ENCODE measurements at places on chromosomes 7 and 10.

- no peak for DNase-seq
These were observed 14.2 kb downstream of the IGF2BP3 start for GRCh38 chr7:23456093-23456492.

GRCh38 chr7:141366091-141366621, 185.1 kb upstream of the AGK start:
- DNase-seq, result no peak

DNA sequence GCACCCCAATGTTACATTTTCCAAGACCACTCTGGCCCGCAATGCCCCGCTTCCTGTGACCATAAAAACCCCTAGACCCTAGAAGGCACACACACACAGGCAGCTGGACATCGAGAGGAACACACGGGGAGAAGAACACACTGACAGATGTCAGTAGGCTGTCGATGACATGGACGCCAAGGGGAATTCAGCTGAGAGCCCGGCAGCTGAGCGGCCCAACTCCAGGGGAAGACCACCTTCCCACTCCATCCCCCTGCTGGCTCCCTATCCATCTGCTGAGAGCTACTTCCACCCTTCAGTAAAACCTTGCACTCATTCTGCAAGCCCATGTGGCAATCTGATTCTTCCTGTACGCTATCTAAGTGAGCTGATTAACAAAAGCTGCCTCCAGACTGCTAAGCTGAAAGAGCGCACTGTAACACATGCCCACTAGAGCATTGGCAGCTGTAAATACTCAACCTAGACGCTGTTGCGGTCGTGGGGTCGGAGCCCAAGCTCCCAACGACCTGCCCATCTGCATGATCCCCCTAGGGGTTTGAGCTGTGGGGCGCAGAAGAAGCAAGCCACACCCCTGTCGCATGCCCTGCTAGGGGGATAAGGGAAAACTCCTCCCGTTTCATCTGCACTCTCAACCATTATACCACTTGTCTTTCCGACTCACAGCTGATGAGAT, 843.6 kb upstream of the POT1 start:
- DNase-seq, result no peak

GRCh38 chr7:17298840-17299482, 509 bp downstream of the AHR start:
- DNase-seq, result peak; percentile 48

- no peak for DNase-seq
These were observed 659.6 kb downstream of the AUTS2 start for GRCh38 chr7:70257921-70258320.

GRCh38 chr10:30396293-30396692, 37.7 kb upstream of the MAP3K8 start:
- DNase-seq, result no peak

DNA sequence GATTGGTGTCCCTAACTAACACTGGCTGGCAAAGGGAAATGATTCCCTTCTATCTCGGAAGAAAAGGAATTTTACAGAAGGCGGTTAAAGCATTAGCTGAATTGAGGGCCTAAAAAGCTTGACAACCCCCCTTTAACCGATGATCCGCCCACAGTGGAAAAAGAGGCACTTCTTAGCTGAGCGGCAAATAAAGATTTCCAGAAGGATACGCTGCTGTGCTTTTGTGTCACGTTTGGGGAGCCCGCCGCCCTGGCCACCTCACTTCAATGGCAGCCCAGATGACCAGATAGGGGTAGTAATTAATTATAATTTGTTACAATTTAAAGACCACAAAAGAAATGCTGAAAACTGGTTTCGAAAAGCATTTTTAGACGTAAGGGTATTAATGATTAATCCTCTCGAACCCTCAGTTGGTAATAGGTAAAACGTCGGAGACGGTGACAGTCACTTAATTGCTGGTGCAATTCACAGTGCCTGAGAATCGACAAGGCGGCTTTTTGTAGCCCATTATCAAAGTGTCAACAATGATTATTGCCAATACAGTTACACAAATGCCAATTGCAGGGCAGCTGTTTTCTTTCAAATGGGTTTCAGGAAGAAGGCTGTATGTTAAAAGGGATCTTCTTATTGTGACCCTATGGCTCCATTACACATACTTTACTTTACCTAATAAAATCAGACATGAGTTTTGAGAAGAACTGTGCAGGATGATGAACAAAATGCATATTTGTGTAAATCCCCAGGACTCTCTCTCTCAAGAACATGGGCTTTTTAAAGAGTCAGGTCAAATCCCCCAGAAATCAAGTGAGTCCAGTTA, 154.1 kb downstream of the PIP4K2A start:
- DNase-seq, result no peak

DNA sequence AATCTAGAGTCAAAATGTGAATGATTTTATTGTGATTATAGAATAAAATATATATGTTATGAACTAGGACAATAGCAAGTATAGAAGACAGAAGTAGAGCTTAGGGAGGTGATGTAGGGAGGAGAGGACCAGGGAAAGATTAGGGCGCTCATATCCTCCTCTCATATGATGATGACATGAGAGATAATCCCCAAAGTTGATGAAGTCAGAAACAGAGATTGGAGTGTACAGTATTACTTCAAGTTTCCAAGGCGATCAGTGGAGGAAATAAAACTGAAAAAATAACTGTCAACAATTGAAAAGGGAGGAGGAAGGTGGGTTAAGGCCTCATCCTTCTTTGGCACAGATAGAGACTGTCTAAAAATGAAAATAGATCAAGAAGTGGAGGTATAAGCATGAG, 14.9 kb downstream of the MACROH2A2 start:
- DNase-seq, result no peak

- DNase-seq, result no peak
These were observed 8.4 kb upstream of the BMPR1A start for GRCh38 chr10:86747796-86748581.

- DNase-seq, result no peak
These were observed at the start of gene PHYHIPL for GRCh38 chr10:59176241-59177030. TSS of gene PHYHIPL (plus strand) at chr10:59176643. CDS start at chr10:59176854, 211 bp downstream.

DNA sequence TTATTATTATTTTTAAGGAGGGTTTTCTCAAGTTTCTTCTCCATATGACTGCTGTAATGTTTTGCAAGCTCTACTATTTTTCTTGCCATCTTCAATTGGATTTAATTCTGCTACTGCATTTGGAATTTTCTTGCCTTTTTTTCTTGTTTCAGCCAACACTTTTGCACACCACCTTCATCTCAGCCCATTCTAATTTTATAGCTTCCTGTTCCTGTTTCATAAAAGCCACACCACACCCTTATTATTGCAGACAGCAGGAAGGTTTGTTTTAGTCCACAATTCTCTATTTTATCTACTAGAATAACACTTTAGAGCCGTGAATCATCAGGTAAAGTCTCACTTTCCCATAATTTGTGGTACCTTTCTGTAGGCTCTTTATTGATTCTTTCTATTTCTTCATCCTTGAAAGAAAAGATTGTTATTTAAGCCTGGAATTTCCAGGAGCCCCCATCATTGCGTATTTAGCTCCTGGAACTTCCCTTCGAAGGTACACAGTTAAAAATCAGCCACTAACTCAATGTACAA, 209.3 kb upstream of the TBX20 start:
- no peak for DNase-seq

GRCh38 chr7:100678291-100678984, 4.9 kb downstream of the GNB2 start:
- no peak for DNase-seq

DNA sequence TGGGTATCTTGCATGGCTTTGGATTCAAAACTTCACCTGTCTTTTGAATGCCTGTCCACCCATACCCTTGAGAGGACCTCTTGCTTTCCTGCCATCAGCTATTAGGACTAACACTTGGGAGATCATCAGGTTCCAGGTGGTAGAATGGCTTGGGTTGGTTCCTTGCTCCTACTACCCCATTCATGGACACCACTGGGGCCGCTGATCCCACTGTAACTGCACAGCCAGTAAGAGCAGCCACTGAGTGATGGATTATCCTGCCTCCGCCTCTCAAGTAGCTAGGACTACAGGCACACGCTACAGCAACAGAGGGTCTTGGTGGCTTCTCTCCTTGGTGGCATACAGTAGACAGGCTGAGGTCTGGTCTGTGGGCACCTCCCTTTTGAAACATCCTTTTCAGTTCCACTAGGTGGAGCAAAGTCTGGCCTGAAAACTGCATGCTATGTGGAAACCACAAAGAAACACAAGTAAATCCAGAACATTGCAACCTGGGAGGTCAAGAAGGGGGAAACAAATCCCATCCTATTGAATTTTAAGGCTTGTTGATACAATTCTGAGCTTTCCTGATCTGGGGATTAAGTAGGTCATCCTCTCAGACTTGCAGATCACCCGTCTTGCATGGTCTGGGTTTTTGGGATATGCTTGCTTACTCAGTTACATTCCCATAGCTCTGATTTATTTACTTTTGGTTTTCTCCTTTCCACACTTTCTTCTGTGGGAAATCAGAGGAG, 9.4 kb downstream of the WBP1L start:
- no peak for DNase-seq

- DNase-seq, result no peak
These were observed 626.3 kb upstream of the POT1 start for GRCh38 chr7:125555916-125556315.

DNA sequence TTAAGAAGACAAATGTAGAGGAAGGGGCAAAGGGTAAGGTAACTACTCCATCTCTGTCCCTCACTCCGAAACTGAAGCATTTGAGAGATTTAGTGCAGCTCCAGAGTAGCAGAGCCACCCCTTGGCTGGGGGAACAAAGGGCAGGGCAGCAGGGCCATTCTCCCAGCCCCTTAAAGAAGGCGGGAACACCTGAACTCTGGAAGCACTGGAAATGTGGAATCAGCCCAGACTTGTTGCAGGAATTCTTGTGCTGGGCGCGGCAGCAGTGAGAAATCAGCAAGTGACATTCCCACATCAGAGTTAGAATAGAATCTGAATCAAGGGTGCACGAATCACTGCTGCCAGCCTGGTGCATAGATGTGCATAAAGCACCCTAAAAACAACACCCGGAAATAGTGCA, 34.4 kb upstream of the GRM8 start:
- DNase-seq, result no peak

GRCh38 chr7:90459888-90460287, 9.6 kb upstream of the PTTG1IP2 start:
- DNase-seq, result no peak

GRCh38 chr7:1169409-1170368, 9.7 kb upstream of the ZFAND2A start:
- peak; percentile 90 for DNase-seq

DNA sequence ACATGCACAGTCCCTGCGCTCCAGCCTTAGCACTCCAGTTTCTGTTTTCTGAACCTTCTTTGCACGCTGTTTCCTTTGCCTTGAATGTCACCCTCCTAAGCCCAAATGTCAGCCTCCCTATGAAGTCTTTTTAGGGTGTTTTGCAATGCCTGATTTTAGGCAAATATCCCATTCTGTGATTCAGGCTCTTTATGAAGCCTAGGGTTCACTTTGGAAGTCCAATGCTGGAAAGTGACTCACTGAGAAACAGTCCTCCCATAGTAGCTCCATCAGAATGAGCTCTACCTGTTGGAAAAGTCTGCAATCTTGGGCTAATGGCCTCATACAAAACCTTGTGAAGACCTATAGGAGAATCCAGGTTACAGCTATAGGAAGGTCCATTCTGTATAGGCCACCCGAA, 5.3 kb downstream of the LAMB4 start:
- no peak for DNase-seq

- DNase-seq, result no peak
These were observed 12.9 kb downstream of the EXOC4 start for GRCh38 chr7:133265821-133266220.

DNA sequence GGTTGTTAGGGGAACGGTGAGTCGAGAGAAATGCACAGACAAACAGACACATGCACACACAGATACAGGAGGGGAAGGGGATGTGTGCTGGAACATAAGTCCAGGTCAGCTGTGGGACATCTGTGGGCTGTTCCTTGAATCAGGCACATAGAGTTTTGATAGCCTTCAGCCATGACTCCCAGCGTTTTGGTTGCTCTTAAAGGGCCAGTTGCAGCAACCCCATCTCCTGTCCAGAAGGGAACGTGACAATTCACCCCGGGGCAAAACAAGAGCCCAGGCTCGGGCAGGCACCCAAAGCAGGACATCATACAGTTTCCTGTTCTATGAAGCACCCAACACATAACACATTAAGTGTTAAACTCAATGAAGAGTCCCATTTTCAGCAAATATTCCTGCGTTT, 9.6 kb downstream of the INSYN2A start:
- DNase-seq, result no peak

- no peak for DNase-seq
These were observed 67.0 kb upstream of the C7orf33 start for GRCh38 chr7:148523550-148523949.

DNA sequence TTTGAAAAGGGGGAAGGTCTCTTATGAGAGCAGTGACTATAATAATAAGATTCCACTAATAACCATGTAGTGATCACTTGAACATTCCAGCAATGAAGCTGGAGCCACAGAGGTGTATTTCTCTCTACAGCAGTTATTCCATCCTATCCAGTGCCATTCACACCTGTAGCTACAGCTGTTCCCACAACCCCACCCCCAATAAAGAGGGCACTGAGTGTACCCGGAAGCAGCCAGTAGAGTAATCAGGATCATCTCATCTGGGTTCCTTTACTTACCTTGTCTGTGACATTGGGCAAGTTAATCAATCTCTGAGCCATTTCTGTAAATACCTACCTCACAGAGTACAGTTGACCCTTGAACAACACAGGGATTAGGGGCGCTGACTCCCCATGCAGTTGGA, 188.7 kb downstream of the KIAA1217 start:
- no peak for DNase-seq

- DNase-seq, result no peak
These were observed at the start of gene ETV1 for GRCh38 chr7:13989126-13989948. TSS of gene ETV1 (minus strand) at chr7:13989666. CDS start at chr7:13989052, 614 bp downstream.

Measured in CD4-positive, alpha-beta T cell (primary cell).